ENCODE measurements at places on chromosomes 12 and 14.

GRCh38 chr12:107415834-107416233, 269.8 kb upstream of the PWP1 start:
- peak; percentile 84 for DNase-seq

- peak; percentile 69 for DNase-seq
Observed at GRCh38 chr14:24481622-24482324, 26.3 kb downstream of the CMA1 start.

GRCh38 chr14:49972823-49973222, 79.9 kb downstream of the ARF6 start:
- DNase-seq, result peak; percentile 79

DNA sequence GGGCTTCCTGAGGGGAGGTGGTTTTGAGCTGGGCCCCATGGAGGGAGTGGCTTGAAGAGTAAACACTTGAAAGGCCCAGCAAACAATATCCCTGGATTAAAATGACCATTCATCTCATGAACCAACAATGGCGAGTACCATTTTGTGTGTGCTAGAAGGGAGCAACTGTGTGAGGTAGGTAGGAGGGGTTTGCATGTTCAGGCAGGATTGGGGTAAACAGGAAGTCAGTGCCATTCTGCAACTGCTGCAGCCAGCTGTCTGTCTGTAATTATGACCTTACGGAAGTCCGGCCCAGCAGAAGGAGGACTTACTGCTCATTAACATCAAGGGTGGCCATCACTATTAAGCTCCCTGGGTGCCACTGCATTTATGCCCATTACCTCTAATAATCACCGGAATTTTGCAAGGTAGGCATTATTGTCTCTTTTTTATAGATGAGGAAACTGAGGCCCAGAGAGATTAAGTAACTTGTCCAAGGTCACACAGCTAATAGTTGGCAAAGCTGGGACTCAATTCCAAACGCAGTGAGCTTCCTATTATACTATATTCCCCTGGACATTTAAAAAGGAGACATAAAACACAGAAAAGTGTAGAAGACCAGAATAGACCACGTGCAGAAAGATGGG, 16.6 kb upstream of the IFI27L2 start:
- DNase-seq, result no peak

DNA sequence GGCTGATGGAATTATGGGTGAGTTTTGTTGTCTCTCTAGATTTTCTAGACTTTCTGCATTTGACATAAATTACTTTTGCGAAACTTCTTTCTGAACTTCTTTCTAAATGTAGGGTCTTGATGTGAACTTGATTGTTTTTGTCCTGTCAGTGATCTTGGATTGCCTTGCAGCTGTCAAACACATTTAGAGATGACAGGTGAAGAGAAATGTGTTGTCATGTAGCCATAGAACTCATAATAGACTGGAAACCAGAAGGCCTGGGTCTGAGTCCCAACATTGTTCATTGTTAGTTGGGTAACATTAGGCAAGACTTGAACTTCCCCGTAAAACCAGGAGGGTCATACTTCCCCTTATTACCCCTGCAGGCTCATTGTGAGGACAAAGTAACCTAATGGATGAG, 109.0 kb downstream of the LRIG3 start:
- DNase-seq, result no peak

GRCh38 chr12:19398376-19399363, 40.6 kb upstream of the AEBP2 start:
- DNase-seq, result no peak

- no peak for DNase-seq
Observed at GRCh38 chr14:68195126-68195525, 375.5 kb downstream of the RAD51B start.

DNA sequence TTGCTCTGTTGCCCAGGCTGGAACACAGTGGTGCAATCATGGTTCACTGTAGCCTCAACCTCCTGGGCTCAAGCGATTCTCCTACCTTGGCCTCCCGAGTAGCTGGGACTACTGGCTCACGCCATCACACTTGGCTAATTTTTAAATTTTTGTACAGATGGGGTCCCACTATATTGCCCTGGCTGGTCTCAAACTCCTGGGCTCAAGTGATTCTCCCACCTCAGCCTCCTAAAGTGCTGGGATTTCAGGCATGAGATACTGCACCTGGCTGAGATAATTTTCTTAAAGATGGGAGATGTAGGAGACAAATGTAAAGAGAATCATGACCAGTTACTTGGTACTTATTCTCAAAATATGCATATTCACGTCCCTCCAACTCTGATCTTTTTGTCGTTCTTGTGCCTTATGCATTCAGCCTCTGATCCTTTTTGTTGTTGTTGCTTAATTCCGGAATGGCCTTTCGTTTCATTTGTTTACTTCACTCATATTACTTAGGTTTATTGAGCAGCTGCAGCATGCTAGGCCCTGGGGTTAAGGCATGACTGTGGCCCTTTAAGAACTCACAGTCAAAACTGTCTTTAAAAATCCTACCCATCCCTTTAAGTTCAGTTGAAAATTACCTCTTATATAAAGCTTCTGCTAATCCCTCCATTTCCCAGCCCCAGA, 8.9 kb downstream of the RBMS2 start:
- DNase-seq, result no peak

GRCh38 chr14:68662392-68662791, 130.5 kb downstream of the ZFP36L1 start:
- DNase-seq, result no peak

DNA sequence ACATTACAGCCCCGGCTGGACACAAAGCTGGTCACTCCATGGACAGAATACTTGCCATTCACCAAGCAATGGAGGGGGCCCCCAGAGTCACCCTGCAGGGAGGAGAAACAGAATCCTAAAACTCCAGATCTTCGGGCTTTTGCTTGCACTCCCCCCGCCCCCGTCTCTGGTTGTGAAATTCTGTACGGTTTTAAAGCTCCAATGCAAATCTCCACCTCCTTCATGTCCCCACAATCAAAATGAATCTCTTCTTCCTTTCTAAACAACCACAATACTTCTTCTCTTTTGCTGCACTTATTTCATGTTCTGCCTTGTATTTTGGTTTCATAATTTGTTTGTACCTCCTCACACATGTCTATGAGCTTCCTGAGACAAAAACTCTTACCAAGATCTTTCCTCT, 5.8 kb upstream of the BIN2 start:
- DNase-seq, result no peak

- DNase-seq, result no peak
Observed at GRCh38 chr12:121989276-121990113, 32.2 kb upstream of the BCL7A start.

GRCh38 chr14:85039353-85039626, 490.7 kb upstream of the FLRT2 start:
- no peak for DNase-seq

DNA sequence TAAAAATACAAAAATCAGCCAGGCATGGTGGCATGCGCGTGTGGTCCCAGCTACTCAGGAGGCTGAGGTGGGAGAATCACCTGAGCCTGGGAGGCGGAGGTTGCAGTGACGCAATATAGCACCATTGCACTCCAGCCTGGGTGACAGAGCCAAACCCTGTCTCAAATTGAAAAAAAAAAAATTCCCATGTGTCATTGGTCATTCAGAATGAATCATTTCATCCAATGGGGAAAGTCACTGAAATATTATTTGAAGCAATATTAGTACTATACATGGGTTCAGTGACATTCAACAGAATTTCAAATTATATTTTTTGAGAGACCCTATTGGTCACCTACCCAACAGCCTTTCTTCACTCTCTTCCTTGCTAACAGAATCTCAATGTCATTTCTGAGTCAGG, 276.1 kb downstream of the ITPR2 start:
- no peak for DNase-seq

DNA sequence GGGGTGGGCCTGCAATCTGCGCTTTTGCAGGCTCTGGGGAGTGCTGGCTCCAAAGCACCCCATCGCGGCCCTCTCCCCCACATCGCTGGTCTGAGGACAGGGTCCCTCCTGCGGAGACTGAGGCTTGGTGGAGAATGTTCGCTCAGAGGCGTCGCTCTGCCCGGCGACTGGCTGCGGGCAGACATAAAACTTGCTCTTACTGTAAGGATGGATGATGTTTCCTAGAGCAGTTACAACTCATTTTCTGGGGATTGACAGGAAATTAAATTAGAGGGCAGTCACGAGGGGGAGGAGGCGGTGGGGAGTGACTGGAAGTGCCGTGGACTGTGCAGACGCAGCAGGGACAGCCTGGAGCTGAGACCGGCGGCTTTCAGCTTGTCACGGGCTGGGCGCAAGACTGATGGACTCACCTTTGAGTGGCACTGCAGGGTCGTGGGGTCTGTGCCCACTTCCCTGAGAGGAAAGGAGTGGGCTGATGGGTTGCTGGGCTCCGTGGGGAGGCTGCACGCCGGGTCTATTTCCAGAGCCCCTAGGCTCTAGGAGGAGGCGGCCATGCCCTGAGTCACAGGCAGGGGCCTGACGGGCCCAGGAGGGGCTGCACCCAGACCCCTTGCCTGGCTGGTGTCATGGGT, 32.8 kb downstream of the NOC4L start:
- no peak for DNase-seq

- DNase-seq, result no peak
Observed at GRCh38 chr14:73741876-73742519, 27.8 kb upstream of the PNMA1 start.

GRCh38 chr12:101596172-101596571, 1.4 kb downstream of the MYBPC1 start:
- DNase-seq, result no peak

DNA sequence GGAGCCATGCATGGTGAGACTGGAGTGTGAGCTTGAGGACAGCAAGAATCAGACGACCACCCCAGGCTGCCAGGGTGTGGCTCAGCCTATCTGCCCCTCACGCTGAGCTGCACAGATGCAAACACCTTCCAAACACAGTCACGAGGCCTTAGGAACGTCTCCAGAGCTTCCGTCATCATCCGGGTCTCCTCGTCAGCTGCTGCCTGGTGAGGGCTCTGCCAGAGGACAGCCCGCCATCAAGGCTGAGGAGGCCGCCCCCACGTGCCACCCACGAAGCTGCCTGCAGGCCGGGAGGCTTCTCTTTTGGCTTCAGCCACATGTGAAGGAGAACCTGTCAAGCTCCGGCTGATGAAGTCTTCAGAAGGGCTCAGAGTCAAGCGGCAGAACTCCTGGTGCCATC, 13.4 kb downstream of the DDX51 start:
- DNase-seq, result no peak

GRCh38 chr14:42929806-42930480, 1323.3 kb downstream of the LRFN5 start:
- DNase-seq, result no peak

DNA sequence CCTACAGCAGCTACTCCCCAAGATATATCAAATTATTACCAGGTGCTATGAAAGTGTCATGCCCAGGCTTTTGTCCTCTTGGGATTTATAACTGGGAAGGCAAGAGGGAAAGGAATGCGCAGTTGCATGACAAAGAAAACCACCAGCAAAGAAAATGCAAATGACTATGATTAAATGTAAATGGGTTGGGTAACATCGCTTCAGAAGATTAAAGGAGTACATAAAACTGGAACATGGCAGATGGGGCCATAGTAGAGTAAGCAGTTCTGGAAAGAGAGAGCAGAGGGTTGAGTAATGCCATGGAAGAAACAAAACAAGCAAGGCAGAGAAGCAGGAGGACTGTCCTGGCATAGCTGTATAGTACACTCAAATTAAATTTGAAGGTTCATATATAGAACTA, 493.1 kb downstream of the NOVA1 start:
- DNase-seq, result no peak

GRCh38 chr12:56836800-56837663, 73.9 kb downstream of the HSD17B6 start:
- DNase-seq, result no peak

DNA sequence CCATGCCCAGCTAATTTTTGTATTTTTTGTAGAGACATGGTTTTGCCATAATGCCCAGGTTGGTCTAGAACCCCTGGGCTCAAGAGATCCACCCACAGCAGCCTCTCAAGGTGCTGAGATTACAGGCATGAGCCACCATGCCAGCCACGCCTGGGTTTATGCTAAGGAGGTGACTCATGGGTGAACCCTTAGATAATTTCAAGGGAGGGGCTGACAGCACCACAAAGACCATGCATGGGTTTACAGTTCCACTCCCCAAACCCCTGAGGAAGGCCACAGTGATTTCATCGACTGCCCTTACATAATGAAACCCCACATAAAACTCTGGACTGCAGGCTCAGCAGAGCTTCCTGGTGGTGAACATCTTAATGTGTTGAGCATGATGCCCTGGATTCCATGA, 33.7 kb downstream of the TMEM132D start:
- DNase-seq, result no peak

- DNase-seq, result no peak
Observed at GRCh38 chr14:104643306-104643705, 38.7 kb upstream of the TMEM179 start.

DNA sequence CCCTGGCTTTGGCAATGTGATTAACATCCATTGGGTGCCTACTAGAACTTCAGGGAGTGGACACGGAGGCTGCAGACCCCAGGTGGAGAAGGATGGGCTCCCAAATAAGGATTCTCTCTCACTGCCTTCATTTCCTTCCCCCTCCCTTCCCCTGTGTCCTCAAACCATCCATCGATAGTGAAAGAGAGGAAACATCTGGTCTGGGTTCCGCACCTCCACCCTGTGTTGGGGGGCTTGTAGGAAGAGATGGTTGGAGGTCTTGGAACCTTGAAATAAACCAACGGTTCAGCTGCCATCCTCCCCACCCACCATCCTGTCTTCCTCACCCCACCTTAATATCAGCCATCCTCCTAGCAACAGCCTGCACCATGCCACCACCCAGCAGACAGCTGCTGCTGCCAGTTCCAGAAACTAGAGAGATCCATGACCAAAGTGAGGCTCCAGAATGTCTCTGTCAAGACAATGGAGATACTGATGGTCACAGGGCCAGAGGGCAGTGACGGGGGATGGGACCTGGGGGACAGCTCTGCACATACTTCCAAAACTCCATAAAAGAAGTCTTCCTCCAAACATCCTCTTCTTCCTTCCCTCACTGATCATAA, 153.1 kb upstream of the CCND2 start:
- DNase-seq, result no peak

DNA sequence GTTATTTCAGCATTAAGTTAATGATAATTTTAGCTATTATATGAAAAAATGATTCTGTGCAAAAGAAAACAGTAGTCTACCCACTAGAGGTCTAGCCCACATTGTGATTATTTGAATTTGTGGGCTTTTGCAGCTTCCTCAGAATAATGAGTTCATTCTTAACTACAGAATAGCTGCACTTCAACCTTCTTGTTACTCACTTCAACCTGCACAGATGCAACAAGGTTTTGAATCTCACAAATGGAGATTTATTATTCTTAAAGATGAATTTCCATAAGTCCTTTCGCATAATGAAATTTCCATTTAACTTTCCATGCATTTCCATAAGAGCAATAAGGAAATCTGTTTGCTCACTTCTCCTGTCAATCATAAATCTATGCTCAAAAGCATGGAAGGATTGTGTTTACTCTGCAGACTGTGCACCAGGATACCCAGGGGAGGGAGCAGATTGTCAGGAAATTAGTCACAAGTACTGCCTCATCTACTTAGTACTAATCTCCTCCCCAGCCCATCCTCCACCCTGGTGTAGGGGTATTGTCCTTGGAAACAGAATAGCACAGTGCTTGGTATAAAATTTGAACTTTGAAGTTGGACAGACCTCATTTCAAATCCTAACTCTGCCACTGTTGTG, 24.1 kb downstream of the PTGER2 start:
- peak; percentile 39 for DNase-seq

GRCh38 chr12:86551146-86551571, 295.0 kb upstream of the MGAT4C start:
- DNase-seq, result no peak

- DNase-seq, result peak; percentile 74
Observed at GRCh38 chr14:103801459-103801858, 45.9 kb downstream of the PPP1R13B start.

- no peak for DNase-seq
Observed at GRCh38 chr12:68470664-68471328, 138.6 kb upstream of the MDM1 start.

GRCh38 chr12:29610473-29611170, 113.1 kb upstream of the OVCH1 start:
- DNase-seq, result no peak

- peak; percentile 30 for DNase-seq
Observed at GRCh38 chr14:74670726-74671411, 42.0 kb downstream of the AREL1 start.

Measured in GM03348 (cell line).